ENCODE measurements at places on chromosomes 2 and 18. TPM values are rescaled to one million over a fixed set of nuclear protein-coding genes. Genes with fewer than 3 reads are reported as not detected.

TWIST2 gene
- total RNA-seq: 12.1 TPM

CLEC4F gene
- total RNA-seq: not detected

COL5A2 gene
- 70.6 TPM for total RNA-seq

EMILIN1 gene
- total RNA-seq: 0.43 TPM

MAP3K2 gene
- total RNA-seq: 29.6 TPM

SCN7A gene
- not detected for total RNA-seq

IGFBP5 gene
- total RNA-seq: 0.23 TPM

DSG4 gene
- not detected for total RNA-seq

HRH4 gene
- total RNA-seq: not detected

MC4R gene
- total RNA-seq: not detected
